ENCODE measurements at places on chromosomes 12 and 14.
A peak's percentile ranks its signal among the peaks of the same experiment; 100 is the strongest.

GRCh38 chr12:52126050-52126604, 46.6 kb downstream of the SMIM41 start:
- DNase-seq = no peak

- DNase-seq = no peak
Measured at GRCh38 chr12:105598031-105598430, 267.5 kb downstream of the C12orf75 start.

GRCh38 chr12:9661720-9662119, 7.8 kb upstream of the CLEC2D start:
- DNase-seq = no peak

GRCh38 chr12:32272465-32272864, 126.9 kb upstream of the FGD4 start:
- no peak for DNase-seq

DNA sequence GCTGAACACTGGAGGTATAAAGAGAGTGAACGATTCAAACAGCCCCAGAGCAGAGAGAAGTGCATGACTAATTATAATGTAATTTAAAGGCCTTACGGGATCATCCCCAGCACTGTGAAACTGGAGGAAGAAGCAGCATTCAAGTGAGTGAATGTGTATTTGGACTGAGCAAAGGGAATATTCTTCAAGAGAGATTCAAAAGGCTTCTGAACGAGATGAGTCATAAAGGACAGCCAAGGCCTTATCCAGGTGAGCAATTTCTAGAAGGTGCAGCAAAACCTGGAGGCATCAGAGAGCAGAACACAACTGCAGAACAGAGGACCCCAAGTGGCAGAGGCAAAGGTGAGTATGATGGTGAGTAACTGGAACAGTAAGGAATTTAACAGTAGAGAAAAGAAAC, 127.2 kb downstream of the BCAT1 start:
- DNase-seq = no peak

DNA sequence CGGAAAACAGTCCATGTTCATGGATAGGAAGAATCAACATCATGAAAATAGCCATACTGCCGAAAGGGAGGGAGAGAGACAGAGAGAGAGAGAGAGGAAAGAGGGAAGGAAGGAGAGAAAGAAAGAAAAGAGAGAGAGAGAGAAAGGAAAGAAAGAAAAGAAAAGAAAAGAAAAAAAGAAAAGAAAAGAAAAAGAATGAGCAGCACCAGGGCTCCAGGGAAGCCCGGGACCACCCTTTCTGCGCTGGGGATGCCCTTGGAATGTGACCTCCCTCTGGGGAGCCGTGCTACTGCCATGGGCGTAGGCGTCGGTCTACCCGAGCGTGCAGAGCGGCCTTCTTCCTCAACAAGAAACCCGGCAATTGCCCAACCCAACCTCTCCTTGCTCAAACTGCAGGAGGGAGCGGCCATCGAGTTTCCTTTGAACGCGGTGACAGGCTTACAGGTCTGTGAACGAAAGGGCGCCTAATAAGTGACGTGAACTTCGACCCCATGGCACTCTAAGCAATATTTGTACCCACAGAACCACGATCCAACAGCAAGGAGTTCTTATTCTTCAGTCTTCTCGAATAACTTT, 16.9 kb downstream of the OR6S1 start:
- peak; percentile 62 for DNase-seq

GRCh38 chr12:85834378-85834777, 1.8 kb downstream of the RASSF9 start:
- DNase-seq = no peak

GRCh38 chr14:54918427-54918826, 15.8 kb upstream of the GCH1 start:
- DNase-seq = no peak

DNA sequence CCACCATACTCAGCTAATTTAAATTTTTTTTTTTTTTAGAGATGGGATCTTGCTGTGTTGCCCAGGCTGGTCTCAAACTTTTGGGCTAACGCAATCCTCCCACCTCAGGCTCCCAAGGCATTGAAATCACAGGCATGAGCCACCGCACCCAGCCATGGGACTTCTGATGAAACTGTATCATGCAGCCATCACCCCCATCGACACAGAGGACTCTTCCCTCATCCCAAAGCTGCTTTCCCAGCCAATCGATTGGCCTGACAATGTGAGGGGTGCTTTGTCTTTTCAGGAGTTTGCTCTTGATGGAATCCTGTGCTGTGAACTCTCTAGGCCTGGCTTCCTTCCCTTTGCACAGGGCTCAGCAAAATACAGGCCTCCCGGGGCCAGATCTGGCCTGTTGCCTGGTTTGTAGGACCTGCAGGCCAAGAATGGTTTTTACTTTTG, 59.6 kb upstream of the NCOR2 start:
- DNase-seq = no peak

DNA sequence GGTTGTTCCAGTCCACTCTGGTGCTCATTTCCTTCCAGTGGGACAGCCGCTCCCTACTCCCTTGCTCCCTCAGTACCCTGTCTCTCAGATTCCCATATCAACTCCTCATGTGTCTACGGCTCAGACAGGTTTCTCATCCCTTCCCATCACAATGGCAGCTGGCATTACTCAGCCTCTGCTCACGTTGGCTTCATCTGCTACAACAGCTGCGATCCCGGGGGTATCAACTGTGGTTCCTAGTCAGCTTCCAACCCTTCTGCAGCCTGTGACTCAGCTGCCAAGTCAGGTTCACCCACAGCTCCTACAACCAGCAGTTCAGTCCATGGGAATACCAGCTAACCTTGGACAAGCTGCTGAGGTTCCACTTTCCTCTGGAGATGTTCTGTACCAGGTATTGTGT, 69.9 kb downstream of the RAD52 start:
- no peak for DNase-seq

DNA sequence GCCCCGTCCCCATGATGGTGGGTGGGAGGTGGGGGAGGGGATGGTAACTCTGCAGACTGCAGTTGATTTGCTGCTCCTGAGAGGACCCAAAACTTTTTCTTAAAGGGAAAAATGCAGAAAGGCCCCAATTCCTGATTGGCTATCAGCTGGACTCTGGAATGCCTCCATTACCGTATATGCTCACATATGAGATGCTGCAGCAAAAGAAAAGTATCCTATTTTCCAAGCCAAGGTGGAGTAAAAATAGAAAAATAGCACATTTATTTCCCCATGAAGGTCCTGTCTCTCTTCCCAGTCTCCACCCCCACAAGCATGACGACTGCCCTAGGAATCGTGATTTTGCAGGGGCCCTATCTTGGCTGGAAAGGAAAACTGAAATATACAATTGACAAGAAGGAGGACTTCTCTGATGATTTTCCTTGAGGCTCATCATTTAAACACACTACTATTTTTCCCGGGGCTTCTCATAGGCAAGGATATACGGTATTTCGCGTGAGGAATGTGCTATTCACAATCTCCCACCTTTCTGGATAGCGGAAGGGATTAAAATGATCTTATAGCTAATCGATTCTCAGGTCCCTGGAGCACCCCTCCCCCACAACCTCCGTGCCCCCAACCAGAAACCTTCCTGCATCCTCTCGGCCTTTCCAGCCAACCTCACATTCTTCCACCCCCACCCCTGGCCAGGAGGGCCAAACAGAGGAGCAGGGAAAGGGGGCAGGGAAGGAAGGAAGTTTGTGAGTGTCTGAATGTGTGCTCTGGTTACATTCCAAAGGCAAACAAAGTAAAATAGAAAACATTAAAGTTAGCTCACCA, 138.9 kb upstream of the CCND2 start:
- DNase-seq = no peak

GRCh38 chr12:109982210-109982609, 14.0 kb downstream of the GIT2 start:
- no peak for DNase-seq

DNA sequence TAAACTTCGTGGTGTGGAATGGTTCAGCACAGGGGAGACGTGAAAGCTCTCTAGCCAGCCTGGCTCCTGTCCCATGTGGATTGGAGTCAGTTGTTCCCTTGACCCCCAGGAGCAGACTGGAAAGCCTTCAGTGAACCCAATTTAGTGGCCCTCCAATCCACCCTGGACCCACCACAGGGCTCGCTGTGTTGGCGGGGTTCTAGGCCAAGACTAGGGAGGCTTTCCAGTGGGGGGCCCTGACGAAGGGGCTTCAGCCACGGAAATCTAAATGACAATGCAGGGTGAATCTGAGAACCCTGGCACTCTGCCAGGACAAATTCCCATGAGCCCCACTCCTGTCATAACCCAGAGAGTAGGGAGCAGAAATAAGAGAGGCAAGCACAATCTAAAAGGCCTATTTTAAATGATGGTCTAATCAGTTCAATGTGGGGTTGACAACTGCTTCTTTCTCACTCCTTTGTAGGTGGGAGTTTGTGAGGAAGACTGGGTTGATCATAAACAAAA, 110.8 kb downstream of the SLC35F4 start:
- no peak for DNase-seq

DNA sequence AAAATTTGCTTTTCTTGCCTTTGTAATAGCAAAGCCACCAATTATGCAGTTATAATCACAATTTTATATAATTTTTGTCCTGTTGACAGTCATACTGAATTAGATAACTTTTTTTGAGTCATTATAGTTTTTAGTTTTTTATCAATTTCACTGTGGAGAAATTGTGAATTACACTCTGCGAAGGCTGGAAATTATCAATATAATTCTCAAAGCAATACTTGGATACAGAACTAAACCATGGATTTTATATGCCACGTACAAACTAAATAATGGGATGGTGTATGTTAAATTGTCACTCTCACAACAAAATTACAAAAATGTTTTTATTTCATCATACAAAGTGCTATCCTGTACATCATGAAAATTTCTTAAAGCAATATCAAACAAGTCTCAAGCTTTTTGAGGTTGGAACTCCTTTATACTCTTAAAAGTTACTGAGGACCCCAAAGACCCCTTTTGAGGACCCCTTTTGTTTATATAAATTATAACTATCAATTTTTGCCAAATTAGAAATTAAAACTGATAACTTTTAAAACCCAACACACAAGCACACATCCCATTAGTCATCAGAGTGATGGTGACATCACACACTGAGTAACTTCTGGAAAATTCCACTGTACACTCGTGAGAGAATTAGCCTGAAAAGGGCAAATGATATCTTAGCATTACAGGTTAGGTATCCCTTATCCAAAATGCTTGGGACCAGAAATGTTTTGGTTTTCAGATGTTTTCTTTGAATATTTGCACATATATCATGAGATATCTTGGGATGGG, 19.8 kb upstream of the AQP2 start:
- no peak for DNase-seq

All from CD4-positive, alpha-beta T cell treated with Interleukin-12 subunit alpha and Interleukin-12 subunit beta, for 1 hour (primary cell).